ENCODE measurements at places on chromosomes 12 and 14. TPM values are rescaled to one million over a fixed set of nuclear protein-coding genes. Genes with fewer than 3 reads are reported as not detected.

GRCh38 chr12:45994736-45995135 is 4.4 kb upstream of the SCAF11 start:
- H3K36me3 ChIP-seq: no peaks in the 10 kb centered on the region
- no peaks in the 10 kb centered on the region for H3K27me3 ChIP-seq
- H3K4me1 ChIP-seq: peaks cover 3% of the 10 kb centered on the region
- H3K4me3 ChIP-seq: no peak overlapping the region
- no peak overlapping the region for H3K27ac ChIP-seq
- DNase-seq: peak; percentile 28

DNA sequence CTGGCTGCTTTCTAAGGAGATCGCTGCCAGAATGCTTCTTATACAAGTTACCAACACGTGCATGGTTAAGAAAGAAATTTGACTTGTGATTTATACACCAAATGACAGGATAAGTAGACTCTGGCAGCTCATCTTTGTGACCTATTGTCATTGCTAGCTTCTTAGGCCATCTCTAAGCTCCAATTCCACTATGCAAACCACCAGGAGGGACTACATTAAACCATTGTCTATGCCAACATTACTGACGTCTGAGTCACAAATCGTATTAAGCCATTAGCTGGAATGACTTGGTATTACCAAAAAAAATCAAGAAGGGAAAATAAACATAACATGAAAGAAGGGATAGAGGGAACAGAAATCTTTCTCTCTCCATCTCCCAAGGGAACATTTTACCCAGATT is 15.8 kb upstream of the VPS33A start:
- peaks cover 2% of the 10 kb centered on the region for H3K36me3 ChIP-seq
- peak; percentile 19 for DNase-seq
- no peak overlapping the region for H3K27ac ChIP-seq

GRCh38 chr14:74634964-74635363 is 22.9 kb upstream of the LTBP2 start:
- H3K27me3 ChIP-seq: no peaks in the 10 kb centered on the region
- H3K36me3 ChIP-seq: no peaks in the 10 kb centered on the region
- peak; percentile 74 for DNase-seq

DNA sequence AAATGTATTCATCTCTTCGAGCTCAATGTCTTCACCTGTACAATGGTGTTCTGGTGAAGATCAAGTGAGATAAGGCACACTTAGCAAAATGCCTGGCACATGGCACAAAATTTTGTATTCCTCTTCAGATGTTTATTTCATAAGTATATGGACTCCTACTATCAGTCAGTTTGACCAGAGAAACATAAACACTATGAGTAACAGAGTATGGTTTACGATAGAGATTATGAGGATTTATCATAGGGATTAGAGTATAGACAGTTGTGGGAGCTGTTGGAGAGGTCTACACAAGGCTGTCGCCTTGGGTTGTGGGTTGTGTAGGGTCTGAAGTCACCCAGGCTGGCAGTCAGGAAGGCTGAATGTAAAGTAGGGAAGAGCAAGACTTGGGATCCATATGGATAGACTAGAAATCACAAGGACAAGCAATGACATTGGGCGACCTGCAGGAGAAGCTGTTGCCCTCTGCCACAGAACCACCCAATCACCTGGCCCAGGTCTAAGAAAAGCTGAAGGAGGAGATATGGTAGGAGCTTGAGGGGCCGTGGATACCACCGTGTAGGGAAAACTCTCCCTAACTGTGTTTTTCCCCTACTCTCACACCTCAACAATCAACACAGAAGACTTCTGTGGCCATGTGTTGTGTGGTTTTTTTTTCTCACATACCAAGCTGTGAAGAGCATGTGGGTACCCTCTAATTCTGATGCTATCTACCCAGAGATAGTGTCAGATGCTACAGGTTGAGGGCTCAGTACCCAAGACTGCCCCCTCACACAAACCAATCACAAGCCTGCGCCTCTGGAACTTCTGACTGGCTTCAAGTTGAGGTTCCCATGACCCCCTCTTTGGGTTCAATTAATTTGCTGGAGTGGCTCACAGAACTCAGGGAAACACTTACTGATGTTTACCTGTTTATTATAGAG is 27.2 kb upstream of the RESF1 start:
- H3K4me1 ChIP-seq: no peaks in the 10 kb centered on the region
- H3K4me3 ChIP-seq: no peak overlapping the region
- H3K36me3 ChIP-seq: no peaks in the 10 kb centered on the region
- no peaks in the 10 kb centered on the region for H3K27me3 ChIP-seq
- DNase-seq: no peak
- H3K27ac ChIP-seq: no peak overlapping the region

GRCh38 chr14:63757211-63757610 is 29.3 kb upstream of the SGPP1 start:
- H3K36me3 ChIP-seq: no peaks in the 10 kb centered on the region
- H3K4me1 ChIP-seq: peaks cover 15% of the 10 kb centered on the region
- H3K27ac ChIP-seq: no peak overlapping the region
- DNase-seq: no peak
- no peak overlapping the region for H3K4me3 ChIP-seq
- no peaks in the 10 kb centered on the region for H3K27me3 ChIP-seq

Gene SCNN1A
- total RNA-seq: not detected

- H3K27ac ChIP-seq: no peak overlapping the region
- H3K36me3 ChIP-seq: peaks cover 64% of the 10 kb centered on the region
These were observed 70.2 kb downstream of the HECTD1 start for GRCh38 chr14:31137214-31137889.

DNA sequence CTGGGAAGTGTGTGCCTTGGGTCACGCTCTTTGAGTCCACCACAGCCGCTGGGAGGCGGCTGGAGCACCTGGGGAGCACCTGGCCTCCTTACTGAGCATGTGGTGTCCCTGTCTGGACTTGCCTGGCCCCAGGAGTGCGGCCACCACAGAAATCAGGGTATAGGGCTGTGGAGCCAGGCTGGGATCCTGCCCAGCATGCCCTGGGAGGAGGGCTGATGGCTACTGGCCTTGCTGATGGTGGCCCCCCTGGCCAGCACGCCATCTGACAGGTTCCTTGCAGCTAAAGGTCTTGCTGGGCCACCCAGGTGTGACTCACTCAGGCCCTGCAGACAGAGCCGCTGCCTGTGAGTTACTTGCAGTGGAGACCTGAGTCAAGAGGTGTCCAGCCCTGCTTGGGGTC is 6.0 kb downstream of the ULK1 start:
- H3K4me3 ChIP-seq: no peak overlapping the region
- no peak for DNase-seq
- H3K27ac ChIP-seq: no peak overlapping the region
- H3K36me3 ChIP-seq: no peaks in the 10 kb centered on the region
- no peaks in the 10 kb centered on the region for H3K4me1 ChIP-seq

DNA sequence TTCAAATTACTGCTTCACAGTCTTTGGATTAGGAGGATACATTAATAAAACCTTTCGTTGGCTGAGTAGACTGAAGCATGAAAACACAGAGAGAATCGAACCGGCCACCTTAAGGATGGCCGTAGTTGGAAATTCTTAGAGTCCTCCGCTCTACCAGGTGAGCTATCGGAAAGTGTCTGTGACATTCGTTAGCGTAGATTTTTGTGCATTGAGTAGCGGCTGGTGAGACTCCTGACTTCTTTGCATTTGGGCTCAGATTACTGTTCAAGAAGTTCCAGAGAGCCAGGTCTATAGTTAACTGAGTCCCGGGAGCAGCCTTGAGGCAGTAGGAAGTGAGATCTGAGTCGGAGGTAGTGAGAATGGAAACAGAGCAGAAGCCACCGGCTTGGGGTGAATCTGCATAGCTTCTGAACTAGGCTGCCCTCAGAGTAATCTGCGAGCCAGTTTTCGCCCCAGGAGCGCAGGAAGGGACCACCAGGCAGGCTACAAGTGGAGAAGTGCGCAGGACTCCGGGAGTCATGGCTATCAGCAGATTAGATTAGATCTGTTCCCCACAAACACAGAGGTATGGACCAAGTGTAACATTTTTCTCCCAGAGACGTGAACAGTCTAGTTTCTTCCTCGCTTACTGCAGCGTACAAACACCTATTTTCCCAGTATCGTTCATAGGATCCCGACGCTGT is 11.0 kb downstream of the OR6S1 start:
- no peak overlapping the region for H3K27ac ChIP-seq
- no peaks in the 10 kb centered on the region for H3K4me1 ChIP-seq
- H3K36me3 ChIP-seq: no peaks in the 10 kb centered on the region
- peaks cover 11% of the 10 kb centered on the region for H3K27me3 ChIP-seq

DNA sequence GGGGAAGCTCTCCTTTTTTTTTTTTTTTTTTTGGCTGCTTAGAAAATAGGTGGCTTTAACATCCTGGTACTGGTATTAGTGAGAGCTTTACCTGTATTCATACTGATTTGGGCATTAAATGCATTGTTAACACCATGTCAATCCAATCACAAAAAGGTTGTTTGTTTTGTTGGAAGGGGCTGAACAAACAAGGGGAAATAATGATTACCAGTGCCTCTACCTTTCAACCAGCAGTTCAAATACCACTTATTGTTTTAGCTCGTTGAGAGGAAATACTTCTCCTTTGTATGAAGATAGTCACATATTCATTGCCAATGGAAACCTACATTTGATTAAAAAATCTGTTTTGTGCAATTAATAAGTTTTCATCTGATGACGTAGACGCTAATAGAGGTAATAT is 72.9 kb downstream of the MIPOL1 start:
- no peak for DNase-seq
- no peak overlapping the region for H3K4me3 ChIP-seq
- H3K27me3 ChIP-seq: no peaks in the 10 kb centered on the region
- H3K4me1 ChIP-seq: no peaks in the 10 kb centered on the region
- no peak overlapping the region for H3K27ac ChIP-seq

Gene SLC6A15
- 24.4 TPM for total RNA-seq

- H3K4me1 ChIP-seq: peaks cover 6% of the 10 kb centered on the region
- no peak for DNase-seq
- H3K36me3 ChIP-seq: no peaks in the 10 kb centered on the region
- H3K27me3 ChIP-seq: no peaks in the 10 kb centered on the region
These were observed 199.1 kb downstream of the MED13L start for GRCh38 chr12:116078396-116078795.

All from SJCRH30 (cell line).